GM12865 (cell line): ENCODE measurements at places on chromosomes 3 and 15.

DNA sequence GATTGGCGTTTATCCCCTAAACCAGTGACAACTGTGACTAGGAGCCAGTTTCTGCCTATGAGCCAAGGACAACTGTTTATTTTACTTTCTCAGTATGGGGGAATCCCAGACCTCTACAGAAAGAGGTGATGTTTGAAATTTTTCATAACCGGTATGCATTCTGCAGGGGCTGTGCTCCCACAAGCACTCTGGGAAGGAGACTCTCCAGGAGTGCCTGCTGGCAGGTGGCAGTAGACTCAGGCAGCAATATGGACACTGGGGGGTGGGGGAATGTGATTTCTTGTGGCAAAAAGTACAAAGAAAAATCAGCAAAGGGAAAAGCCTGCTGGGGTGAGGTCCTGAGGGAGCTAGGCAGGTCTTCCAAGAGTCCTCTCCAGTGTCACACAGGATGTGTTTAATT, 5.9 kb downstream of the TGM4 start:
- DNase-seq = no peak

GRCh38 chr3:109346770-109347295, 9.5 kb upstream of the DPPA4 start:
- DNase-seq = no peak

DNA sequence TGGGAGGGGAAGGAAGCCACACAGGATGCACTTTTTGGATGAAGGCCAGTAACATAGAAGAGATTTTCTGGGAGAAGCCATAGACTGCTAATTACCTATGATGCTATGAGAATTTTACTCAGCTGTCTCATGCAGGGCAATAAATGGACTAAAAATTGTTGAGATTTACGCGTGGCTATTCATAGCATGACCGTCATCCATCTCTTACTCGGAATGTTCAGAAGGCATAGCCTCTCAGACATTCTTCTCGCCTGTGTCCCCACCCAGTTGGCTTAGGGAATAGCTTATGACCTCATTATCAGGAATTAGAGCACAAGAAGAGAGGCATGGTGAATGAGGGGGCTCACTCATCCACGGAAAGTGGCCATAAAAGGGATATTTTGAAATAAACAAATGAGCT, 107.9 kb upstream of the ATP10A start:
- no peak for DNase-seq

GRCh38 chr15:42591238-42591934, 16.0 kb downstream of the STARD9 start:
- no peak for DNase-seq

GRCh38 chr3:52555056-52555455, 18.7 kb downstream of the UQCC5 start:
- DNase-seq = no peak

DNA sequence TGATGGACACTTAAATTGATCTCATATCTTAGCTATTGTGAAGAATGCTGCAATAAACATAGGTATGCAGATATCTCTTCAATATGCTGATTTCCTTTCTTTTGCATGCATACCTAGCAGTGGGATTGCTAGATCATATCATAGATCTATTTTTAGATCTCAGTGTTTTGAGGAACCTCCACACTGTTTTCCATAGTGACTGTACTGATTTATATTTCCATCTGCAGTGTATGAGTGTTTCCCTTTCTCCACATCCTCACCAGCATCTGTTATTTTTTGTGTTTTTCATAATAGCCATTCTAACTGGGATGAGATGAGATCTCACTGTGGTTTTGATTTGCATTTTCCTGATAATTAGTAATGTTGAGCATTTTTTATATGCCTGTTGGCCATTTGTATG, 17.1 kb upstream of the RASA2 start:
- no peak for DNase-seq

DNA sequence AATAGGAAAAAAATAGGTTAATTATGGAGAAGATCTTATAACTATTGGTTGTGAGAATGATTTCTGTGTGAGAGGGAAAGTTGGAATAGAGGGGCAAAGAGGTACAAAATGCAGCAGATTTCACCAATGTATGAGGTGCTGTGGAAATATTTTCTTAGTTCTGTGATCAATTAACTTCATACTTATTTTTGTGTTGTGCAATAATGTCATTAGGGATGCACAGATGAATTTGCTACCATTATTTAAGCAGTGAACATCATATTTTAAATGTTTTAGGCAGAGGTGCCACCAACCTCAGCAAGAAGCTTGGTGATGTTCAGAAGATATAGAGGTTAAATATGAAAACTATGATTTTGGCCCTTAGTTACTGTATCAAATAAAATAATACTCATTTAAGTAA, 21.6 kb downstream of the MBNL1 start:
- DNase-seq = no peak

DNA sequence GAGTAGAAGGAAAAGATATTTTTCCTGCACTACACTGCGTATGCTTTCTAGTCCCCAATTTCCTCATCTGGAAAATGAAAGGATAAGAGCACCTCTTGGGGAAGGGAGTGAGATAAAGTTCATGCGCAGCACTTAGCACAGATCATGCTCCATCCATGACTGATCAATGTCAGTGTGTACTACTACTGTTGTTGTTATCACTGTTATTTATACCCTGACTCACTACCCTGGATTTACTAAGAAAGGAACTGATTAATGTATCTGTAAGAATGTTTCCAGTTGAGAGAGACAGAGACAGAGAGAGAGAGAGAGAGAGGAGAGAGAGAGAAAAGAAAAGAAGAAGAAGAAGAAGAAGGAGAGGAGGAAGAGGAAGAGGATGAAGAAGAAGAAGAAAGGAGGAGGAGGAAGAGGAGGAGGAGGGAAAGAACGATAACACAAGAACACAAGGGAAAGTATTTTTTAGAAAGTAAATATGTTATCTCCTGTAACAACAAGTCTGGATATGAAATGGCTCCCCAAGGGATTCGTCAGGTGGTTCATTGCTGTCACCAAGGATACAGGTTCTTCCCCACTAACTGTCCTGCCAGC, 212.2 kb upstream of the PROK2 start:
- DNase-seq = no peak

- no peak for DNase-seq
Observed at GRCh38 chr15:50710585-50710984, 24.0 kb upstream of the TRPM7 start.

DNA sequence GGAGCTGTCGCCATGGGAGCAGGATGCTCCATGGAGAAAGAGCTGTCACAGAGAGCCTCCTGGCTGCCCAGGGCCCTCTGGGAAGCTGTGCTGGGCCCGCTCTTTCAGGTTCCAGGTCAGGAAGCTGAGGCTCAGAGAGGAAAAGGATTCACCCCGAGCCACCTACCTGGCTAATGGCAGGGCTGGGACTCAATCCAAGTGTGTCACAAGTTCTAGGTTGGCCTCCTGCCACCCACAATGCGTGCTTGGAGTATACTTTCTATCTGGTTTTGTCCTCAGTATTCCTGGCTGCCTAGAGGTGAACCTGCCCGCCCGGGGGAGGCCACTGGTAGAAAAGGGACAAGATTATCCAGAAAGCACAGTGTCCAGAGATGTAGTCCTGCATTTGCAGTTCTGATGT, 23.6 kb downstream of the FAH start:
- DNase-seq = no peak

GRCh38 chr3:4950351-4950784, 28.9 kb upstream of the BHLHE40 start:
- DNase-seq = no peak

- DNase-seq = no peak
Observed at GRCh38 chr3:4703054-4703480, 209.9 kb downstream of the ITPR1 start.

GRCh38 chr15:48887144-48887543, 9.2 kb downstream of the EID1 start:
- DNase-seq = no peak

DNA sequence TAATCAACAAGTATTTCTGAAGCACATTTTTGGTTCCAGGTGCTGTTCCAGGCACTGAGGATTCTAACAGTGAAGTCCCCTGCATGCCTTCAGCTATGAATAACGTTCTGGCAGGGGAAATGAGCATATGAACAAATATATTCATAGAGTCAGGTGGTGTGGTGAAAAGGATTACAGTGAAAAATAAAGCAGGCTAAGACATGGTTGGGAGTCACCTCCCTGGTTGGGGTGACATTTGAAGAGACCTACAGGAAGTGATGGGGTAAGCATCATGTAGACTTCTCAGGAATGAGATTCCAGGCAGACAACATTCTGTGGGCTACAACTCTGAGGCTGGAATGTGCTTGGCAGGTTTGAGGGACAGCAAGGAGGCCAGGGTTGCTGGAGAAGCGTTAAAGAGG, 15.0 kb downstream of the FRMD4B start:
- no peak for DNase-seq

DNA sequence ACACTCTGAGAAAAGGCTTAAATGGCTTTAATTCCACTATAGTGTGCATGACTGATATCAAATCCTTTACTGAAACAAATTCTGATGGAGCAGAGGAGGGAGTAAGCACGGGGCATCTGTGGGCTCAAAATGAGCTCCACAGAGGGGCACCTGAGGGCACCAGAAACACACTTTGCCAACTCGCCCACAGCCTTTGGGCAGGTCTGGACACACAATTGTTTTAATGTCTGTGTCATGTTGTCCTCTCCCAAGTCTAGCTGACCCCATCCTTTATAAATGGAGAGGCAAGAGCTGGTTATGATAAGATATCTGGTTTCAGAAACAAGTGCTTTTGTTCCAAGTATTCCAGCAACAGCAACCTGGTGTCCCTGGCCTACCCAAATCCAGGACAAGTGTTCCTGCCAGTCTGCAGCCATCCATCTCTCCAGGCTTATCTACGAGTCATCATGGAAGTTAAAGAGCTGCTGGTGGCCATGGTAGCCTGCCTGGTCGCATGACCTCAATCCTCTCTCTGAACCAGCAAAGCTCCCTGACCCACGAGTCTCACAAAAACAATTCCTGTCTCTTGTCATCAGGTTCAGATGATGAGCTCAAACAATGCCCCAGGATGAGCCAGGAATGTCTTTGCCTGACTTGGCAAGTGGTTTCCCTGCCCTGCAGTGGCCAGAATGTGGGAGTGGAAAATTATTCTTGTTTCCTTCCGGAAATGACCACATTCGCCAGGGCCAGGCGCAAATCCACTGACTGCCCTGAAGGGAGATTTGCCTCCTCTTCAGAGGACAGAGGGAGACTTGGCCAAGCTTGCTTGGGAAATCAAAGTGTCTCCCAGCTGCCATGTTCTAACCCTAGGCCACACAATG, 64.4 kb upstream of the TPM1 start:
- DNase-seq = no peak

- DNase-seq = no peak
Observed at GRCh38 chr3:50352781-50353180, 2.1 kb downstream of the CYB561D2 start.

DNA sequence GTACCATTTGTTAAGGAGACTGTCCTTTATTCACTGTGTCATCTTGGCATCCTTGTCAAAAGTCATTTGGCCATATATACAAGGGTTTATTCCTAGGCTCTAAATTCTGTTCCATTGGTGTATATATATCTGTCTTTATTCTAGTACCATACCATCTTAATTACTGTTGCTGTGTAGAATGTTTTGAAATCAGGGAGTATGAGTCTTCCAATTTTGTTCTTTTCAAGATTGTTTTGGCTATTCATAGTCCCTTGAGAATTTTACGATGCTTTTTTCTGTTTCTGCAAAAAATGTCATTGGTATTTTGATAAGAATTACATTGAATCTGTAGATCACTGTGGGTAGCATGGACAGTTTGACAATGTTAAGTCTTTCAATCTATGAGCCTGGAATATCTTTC, 28.7 kb downstream of the PFN2 start:
- DNase-seq = no peak

GRCh38 chr3:71441217-71441924, 142.2 kb downstream of the FOXP1 start:
- DNase-seq = no peak

- DNase-seq = no peak
Observed at GRCh38 chr15:99154271-99154670, 49.4 kb downstream of the SYNM start.

GRCh38 chr3:108022256-108023150, 68.3 kb downstream of the CD47 start:
- no peak for DNase-seq

DNA sequence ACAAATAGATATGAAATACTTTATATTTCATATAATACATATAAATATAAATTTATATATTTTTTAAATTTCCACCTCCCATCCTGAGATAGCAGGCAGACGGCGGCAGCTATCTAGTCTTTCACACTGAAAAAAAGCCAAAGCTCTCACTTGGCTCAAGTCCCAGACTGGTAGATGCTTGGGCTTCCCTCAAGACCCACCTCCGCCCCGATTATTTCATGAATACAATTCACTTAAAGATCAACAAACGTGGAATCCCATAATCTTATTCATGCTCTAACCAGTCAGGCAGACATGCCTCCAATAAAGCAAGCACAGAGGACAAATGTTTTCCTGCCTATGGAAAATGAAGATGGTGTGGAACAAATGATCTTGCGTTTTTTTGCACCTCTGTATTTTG, 275.9 kb upstream of the NR2F2 start:
- no peak for DNase-seq

- DNase-seq = no peak
Observed at GRCh38 chr3:49339581-49339940, 292 bp downstream of the USP4 start.

GRCh38 chr15:98888820-98889479, 118.6 kb downstream of the PGPEP1L start:
- DNase-seq = peak; percentile 44

- DNase-seq = no peak
Observed at GRCh38 chr3:186471771-186472170, 72.4 kb downstream of the CRYGS start.

- DNase-seq = no peak
Observed at GRCh38 chr3:161332792-161333191, 38.5 kb downstream of the SPTSSB start.

- peak; percentile 21 for DNase-seq
Observed at GRCh38 chr15:32959077-32959476, 235.4 kb downstream of the FMN1 start.

DNA sequence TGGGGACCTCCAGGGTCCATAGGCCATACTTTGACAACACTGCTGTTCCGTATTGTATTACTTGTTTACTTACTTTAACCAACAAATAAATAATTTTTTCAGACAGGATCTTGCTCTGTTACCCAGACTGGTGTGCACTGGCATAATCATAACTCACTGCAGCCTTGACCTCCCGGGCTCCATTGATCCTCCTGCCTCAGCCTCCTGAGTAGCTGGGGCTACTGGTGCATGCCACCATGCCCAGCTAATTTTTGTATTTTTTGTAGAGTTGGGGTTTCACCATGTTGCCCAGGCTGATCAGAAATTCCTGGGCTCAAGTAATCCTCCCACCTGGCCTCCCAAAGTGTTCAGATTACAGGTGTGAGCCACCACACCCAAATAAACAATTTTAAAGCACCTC, 64.9 kb upstream of the C15orf39 start:
- DNase-seq = no peak

DNA sequence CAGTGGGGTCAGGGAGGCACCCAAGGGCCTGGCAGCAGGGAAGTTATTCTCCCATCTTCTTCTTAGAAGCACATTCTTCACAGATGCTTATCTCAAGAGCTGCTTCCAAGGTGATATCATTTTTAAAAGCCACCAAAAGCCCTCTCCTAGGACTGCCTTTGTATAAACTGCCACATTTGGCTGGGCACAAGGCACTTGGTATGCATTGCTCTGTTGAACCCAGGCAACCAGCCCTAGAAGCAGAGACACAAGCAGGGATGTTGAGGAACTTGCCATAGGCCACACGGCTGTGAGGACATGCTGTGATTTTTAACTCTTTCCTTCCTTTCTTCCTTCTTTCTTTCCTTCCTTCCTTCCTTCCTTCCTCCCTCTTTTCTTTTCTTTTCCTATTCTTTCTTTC, 7.4 kb upstream of the SLC6A1 start:
- no peak for DNase-seq

GRCh38 chr15:89628806-89629715, 26.2 kb downstream of the KIF7 start:
- DNase-seq = no peak
